ENCODE measurements at places on chromosomes 4 and X. TPM values are rescaled to one million over a fixed set of nuclear protein-coding genes. Genes with fewer than 3 reads are reported as not detected.

The PLXNB3 gene
- total RNA-seq, result 0.25 TPM

DNA sequence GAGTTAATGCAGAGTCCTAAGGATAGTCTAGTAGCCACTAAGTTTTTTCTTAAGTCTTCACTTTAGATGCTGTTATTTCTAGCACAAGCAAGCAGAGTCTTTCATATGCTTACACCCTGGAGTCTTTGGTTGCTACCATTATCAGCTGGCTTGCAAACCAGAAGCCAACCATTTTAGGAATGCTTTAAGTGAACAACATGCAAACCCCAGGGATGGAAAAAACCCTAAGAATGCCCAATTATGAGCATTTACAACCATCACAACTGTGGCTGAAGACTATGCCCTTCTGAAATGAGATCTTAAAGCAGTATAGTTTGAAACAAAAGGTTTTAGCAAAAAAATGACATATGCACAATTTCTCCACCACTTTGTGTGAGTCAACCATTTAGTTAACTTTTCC, 6.6 kb downstream of the MID1IP1 start:
- no peak for DNase-seq

GRCh38 chrX:17559728-17560379, 177.4 kb upstream of the SCML1 start:
- peak; percentile 26 for DNase-seq

GRCh38 chr4:76607266-76607799, 172.3 kb downstream of the SHROOM3 start:
- DNase-seq, result peak; percentile 50

DNA sequence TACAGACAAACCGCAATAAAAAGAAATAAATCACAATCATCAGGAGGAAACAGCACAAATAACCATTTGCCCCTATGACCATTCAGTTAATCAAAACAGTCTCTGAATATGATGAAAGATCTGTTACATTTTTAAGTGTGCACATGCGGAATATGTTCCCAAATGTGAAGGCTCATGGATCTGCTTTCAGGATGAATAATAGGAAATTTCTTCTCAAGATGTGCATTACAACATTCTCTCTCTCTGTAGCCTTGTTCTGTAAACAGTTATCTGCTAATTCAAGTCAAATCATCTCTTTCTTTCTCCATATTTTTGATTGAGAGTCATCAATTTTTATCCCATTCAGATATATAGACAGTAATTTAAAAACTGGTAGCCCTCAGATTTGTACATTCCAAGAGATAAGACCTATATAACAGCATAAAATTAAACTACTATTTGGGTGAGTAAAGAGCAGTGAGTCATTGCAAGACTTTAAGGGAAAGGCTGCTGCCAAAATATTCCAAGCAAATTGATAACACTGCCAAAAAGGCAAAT, 433.9 kb upstream of the ATOH1 start:
- DNase-seq, result no peak

The TRIM60 gene
- total RNA-seq, result not detected

GRCh38 chr4:148795156-148795864, 353.1 kb upstream of the NR3C2 start:
- peak; percentile 26 for DNase-seq

DNA sequence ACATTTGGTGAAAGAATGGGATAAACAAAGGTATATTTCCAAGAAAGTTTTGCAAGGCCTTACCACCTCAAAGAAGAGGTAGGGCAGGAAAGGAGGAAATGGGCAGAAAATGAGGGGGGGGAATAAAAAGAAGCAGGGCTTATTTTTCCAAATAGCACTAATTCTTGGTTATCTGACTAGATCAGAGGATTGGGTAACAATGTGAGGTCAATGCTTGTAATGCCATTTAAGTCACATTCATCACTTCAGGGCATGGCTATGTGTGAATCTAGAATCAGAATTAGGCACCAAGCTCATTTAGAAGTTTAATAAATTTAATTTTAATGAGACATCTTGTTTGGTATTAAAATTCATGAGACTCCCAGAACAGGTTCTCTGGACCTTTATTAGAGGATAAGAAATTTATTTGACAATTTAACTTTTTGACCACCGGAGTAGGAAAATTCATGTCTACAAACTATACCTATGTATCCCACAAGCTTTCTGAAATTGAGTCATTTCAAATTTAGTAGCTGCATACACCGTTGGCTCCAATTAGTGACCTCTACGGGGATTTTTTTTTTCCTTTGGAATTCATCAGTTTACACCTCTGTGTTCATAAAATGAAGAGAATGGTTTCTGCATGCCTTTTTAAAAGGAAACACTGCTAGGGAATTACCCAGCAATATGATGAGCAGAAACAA, 1.4 kb upstream of the STS start:
- DNase-seq, result no peak

The NMU gene
- 1.8 TPM for total RNA-seq

The GRIPAP1 gene
- 30.1 TPM for total RNA-seq

DNA sequence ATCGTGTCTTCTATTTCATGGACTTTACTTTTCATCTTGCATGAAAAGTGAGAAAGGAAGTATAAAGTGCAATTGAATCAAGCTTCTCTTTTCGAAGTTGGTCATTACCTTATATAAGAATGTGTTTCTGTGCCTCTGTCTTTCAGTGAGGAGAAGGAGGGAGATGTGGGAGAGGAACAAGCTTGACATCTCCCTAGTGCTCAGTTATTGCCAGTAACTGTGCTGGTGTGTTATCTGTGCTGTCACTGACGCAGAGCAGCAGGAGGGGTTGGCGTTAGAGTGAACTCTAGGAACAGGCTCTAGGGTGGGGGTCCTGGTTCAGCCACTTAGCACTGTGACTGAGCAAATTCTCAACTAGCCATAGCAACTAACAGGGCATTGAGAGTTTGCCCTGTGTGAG, 34.0 kb upstream of the TBC1D9 start:
- no peak for DNase-seq

- DNase-seq, result no peak
These were observed 79.3 kb downstream of the RASL11B start for GRCh38 chr4:52941450-52941849.

The GC gene
- total RNA-seq, result not detected

DNA sequence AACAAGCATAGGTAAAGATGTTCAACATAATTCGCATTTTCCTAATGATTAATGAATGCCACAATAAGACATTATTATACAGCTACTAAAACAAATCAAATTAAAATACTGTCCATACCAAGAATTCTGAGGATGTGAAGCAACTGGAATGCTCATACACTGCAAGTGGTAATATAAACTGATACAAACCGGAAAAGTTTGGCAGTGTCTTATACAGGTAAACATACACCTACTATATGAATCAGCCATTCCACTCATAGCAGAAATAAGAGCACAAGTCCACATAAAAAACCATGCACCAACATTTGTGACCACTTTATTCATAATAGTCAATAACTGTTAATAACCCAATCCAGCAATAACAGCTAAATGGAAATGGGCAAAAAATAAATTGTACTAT, 79.3 kb downstream of the FBXW7 start:
- DNase-seq, result no peak

GRCh38 chr4:154609532-154609931, 2.9 kb downstream of the FGG start:
- DNase-seq, result no peak

GRCh38 chr4:81214144-81214880, 710 bp downstream of the PRKG2 start:
- DNase-seq, result peak; percentile 67

GRCh38 chr4:177484613-177485021, 42.4 kb upstream of the AGA start:
- no peak for DNase-seq

The ARMCX4 gene
- total RNA-seq, result 14.1 TPM

DNA sequence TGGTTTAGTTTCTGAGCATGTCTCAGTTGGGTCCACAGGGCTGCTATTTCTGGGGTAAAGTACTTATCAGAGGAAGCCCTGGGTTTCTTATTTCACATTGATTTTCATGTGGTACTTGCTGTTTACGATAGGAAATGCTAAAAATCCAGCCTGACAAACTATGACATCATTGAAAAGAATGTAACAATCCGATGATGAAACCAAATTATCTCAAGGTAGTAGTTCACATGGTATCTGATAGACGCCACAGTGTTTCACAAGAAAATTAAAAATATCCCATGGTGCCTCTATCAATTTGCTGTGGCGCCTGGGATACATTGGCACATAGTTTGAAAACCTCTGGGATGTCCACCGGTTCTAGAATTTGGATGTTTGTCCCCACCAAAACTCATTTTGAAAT, 418.9 kb upstream of the RPS6KA3 start:
- DNase-seq, result no peak

- peak; percentile 46 for DNase-seq
These were observed at the start of gene SERTM2 for GRCh38 chrX:111511477-111511876. SERTM2 (plus strand) TSS chrX:111511645; CDS start chrX:111518858, 7,213 bp downstream.

The WAS gene
- 0.37 TPM for total RNA-seq

- DNase-seq, result no peak
These were observed 548 bp downstream of the TLR1 start for GRCh38 chr4:38803833-38804653.

- no peak for DNase-seq
These were observed 13.4 kb upstream of the ZCCHC18 start for GRCh38 chrX:104098919-104099318.

The RBMX gene
- total RNA-seq, result 1,172 TPM

The TLR10 gene
- total RNA-seq, result not detected

- DNase-seq, result no peak
These were observed 692.1 kb upstream of the POU3F4 start for GRCh38 chrX:82816001-82816400.

The DDX53 gene
- not detected for total RNA-seq

The TXK gene
- total RNA-seq, result not detected

The TMEM165 gene
- total RNA-seq, result 85.6 TPM

The GYPE gene
- total RNA-seq, result not detected

The ACE2 gene
- total RNA-seq, result 0.17 TPM

The WFS1 gene
- total RNA-seq, result 8.8 TPM

DNA sequence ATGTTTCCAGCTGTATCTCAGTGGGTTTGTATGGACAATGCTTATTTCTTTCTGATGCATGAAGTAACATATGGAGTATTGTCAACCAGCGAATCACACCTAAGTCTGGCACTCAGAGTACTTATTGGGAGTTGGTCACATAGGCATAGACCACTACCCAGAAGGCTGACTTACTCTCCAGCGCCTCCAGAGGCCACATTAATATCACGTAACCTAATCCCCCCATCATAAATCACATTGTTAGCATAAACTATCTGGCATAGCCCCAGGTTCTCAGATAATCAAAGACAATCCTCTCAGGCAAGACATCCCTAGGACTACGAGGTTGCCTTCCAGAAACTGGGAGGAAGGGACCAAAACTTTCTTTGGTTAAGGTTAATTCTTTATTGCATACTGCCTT, 560.5 kb upstream of the PABPC4L start:
- DNase-seq, result no peak

The PLAC1 gene
- not detected for total RNA-seq

DNA sequence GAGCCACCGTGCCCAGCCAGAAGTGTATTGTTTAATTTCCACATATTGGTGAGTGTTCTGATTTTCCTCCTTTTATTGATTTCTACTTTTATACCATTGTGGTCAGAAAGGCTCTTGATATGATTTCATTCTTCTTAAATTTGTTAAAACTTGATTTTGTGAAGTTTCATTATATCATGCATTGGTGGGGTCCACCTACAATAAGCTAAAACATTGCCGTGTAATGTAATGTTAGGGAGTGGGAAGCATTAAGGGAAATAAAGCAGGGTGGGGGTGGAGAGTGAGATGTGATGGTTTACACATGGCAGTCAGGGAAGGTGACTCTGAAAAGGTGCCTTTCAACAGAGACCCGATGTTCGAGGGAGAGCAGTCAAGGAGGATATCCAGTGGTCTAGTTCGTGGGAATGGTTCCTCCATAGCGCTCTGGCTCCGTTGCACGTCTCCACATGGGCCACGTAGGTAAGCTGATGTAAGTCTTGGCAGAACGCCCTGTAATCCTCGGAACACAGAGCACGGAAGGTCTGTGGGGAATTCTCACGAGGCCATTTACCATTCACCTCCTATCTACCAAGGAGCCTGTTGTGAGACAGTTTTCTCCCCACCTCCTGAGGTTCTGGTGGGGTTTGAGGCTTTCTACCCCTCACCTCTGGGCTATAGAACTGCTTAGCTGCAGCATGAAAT, 7.7 kb upstream of the WDR13 start:
- no peak for DNase-seq

DNA sequence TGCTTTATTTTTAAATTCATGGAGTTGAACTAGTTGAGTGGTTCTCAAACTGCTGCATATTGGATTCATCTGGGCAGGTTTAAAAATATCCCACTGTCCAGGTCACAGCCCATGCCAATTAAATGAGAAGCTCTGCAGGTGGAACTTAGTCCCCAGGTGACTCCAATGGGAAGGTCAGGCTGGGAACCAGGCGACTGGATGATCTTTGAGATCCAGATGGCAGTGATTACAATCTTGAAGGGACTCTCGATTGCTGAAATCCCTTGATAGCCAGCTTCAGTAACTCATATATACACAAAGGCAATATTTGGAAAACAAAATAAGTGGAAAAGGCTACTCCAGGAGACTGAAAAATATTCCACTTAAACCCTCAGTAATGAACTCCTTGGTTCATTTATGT, 8.1 kb downstream of the ADH1A start:
- DNase-seq, result no peak

GRCh38 chr4:6126971-6127745, 73.2 kb downstream of the JAKMIP1 start:
- DNase-seq, result no peak

The PLP1 gene
- 106 TPM for total RNA-seq

DNA sequence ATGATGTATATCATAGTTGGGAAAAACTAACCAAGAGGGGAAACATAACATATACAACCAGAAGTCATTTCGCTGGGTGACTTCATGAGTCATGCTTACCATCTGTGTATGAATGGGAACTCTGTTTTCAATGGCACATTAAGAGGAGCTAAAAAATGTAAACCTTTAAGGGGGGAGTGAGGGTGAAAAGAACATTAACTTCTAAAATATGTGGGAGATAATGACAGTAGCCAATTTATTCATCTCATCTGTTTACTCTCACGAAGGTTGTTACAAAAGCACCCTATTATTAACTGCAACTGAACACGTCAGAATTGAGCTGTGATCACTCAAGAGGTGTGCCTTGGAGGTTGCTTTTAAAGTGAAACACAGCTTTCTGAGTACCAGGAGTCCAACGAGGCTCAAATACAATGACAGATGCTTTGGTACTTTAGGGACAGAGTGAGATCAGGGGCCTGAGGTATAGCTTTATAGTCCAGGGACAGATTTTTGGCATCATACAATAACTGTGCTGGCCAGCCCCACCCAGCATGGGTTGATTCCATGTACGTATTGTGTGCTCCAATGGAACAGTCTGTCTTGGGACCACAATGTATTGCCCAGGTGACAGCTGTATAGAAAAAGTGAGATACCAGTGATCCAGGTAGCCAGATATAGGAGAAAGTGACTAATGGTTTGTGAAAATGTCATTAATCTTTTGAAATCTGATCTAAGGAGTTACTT, 107.3 kb downstream of the AMMECR1 start:
- DNase-seq, result no peak

GRCh38 chr4:1512738-1513660, 106.8 kb upstream of the NKX1-1 start:
- peak; percentile 89 for DNase-seq

Measured in neural progenitor cell (in vitro differentiated cells).